Left ventricle myocardium inferior (tissue), 1 donor: ENCODE measurements at places on chromosomes 4 and X. TPM values are rescaled to one million over a fixed set of nuclear protein-coding genes. Genes with fewer than 3 reads are reported as not detected.

DNA sequence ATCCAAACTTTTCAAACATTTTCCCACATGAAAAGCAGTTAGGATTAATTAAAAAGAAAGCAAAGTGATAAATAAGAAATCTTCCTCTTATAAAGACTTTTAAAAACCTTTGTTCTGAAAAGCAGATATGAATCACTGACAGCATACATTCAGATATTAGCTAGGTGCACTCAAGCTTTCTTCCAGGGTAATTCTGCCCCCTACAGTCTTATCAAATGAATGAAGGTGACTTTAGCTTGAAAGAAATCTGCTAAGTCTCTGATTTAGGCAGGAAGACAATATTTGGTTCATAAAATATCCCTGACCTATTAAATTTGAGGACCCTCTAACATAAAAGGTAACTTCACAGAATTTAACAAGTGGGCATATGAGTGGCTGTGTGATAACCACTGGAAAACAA, 209.1 kb upstream of the FAM47A start:
- no peak overlapping the region for H3K27ac ChIP-seq
- no peaks in the 10 kb centered on the region for H3K36me3 ChIP-seq
- no peaks in the 10 kb centered on the region for H3K27me3 ChIP-seq
- H3K4me3 ChIP-seq, result no peak overlapping the region

The CFAP99 gene
- not detected for total RNA-seq

GRCh38 chr4:87365348-87365747, 25.6 kb downstream of the HSD17B11 start:
- H3K4me3 ChIP-seq, result no peak overlapping the region
- H3K27ac ChIP-seq, result no peak overlapping the region
- peaks cover 67% of the 10 kb centered on the region for H3K36me3 ChIP-seq
- no peak for DNase-seq

GRCh38 chr4:2082118-2082517, 23.0 kb downstream of the NAT8L start:
- no peaks in the 10 kb centered on the region for H3K4me1 ChIP-seq
- no peak for DNase-seq
- no peak overlapping the region for H3K27ac ChIP-seq
- H3K36me3 ChIP-seq, result no peaks in the 10 kb centered on the region
- no peak overlapping the region for H3K4me3 ChIP-seq

GRCh38 chr4:100299046-100299840, 109.0 kb upstream of the DDIT4L start:
- H3K27me3 ChIP-seq, result no peaks in the 10 kb centered on the region
- H3K27ac ChIP-seq, result peak overlapping the region; percentile 46
- no peak overlapping the region for H3K4me3 ChIP-seq
- H3K36me3 ChIP-seq, result no peaks in the 10 kb centered on the region
